ENCODE measurements at places on chromosomes 16 and 17.

DNA sequence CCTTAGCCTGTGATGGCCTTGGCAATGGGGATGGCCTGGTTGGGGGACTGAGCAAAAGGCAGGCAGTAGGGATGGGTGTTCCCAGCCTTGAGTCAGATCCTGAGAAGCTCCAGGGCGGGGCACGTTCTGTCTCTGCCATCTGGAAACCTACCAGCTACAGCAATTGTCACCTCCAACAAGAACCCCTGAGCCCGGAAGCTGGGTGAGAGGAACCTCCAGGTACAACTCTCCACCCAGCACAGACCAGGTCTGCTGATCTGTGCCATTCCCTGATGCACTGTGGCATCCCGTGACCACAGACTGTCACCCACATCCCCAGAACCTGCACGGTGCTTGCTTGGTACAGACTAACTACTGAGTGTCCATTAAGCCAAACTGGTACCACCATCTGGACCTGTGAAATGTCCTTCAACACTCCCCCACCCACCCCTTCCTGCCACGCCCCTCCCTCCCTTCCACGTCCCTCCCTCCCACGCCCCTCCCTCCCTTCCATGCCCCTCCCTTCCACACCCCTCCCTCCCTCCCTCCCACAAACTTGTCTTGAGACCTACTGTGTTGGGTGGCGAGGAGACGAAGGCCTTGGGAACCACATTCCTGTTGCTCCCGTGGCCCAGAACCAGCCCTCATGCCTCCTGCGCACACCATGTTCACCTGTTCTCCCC, 16.6 kb downstream of the MYO15B start:
- no peak for DNase-seq

DNA sequence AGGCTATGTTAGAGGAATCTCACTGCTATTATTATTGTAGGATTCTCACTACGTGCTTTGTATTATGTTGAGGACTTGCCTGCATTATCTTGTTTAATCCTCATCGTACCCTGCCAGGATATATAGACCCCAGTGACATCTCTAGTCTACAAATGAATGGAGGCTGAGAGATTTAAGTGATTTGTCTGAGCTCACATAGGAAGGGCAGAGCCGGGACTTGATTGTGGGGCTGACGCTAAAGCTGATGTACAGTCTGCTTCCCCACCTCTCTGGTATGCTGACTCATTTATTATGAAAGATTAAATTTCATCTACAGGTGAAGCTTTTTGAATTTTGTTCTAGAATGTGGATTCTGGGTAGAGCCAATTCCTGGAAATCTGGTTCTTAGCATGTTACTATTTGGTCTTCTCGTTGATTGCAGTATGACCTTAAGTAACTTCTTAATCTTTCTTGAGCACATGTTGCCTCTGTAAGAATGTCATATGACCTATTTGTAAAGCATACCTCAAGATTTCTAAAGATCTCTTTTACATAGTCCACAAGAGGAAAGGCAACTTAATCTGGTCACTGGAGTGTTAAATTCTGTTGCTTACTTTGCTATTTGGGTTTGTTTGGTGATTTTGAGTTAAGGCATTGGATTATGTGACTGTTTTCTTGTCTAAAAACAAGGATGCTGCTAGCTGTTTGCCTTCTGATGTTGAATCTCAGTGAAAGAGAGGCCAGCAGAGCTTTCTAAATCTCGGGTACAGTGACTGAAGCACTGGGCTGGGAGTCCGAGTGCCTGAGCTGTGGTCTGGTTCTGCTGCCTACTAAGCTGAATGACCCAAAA, 12.4 kb downstream of the METTL9 start:
- DNase-seq: no peak

GRCh38 chr17:28335959-28336871, 654 bp downstream of the TNFAIP1 start:
- no peak for DNase-seq

DNA sequence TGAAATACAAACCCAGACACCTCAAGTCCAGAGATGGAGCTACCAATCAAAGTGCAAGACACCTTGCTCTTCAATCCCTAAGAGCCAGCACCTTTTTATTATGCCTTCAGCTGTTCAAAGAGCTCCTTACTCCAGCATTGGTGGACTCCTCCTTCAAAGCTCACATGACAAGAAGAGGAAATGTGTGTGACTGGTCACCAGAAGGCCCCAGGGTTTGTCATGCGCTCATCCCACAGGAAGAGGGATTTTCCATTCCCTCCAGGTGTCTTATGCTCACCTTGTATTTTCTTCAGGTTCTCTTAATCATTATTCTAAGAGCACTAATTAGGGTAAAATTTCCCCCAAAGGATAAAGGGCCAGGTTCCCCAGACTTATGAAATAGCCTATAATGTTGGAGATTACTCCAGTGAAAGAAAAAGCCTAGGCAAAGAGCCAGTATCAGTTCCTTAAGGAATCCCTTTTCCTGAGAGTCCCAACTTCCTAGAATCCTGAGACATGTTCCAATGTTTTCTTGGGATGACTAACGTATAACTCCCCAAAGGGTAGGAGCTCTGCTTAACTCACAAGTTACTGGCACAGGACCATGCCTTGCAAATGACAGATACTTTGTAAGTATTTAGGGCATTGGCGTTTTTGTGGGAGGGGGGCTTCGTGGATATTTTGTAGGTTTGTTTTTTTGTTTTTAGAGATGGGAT, 56.9 kb upstream of the SOX9 start:
- no peak for DNase-seq

DNA sequence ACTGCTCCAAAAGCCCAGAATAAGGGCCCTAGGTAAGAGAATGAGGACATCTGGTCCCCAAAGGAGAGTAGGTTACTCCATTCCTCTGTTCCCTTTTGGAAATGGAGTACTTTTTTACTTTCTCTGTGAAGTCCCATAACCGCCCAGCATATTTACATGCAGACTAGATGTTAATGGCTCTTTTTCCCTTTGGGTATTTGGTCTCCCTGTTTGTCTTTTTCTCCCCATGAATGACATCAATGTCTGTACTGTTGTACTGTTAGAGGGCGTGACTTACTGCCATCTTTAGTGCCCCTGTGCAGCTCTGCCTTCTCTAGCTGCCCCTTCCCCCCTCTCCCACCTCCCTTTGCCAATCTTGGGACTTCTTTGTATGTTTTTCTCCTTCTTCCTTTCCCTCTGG, 19.0 kb downstream of the GPR179 start:
- no peak for DNase-seq

GRCh38 chr17:4738136-4739121, 1.2 kb upstream of the ZMYND15 start:
- no peak for DNase-seq

DNA sequence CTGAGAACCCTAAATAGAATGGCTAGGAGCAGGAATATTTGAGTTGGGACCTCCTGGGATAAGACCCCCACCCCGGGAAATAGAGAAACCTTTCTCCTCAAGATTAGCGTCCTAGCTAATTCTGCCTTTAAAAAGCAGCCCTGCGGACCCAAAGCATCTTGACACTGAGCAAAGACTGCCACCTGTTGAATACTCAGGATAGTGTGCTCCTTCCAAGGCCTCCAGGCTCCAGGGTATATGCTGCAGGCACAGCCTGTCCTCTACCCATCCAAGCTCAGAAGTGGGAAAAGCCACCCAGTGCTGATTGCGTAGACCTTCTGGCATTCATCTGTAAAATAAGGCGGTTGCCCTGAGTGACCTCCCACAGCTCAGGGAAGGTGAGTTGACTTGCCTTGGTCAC, 456.2 kb upstream of the DYNLRB2 start:
- no peak for DNase-seq

GRCh38 chr16:86667035-86667434, 88.7 kb downstream of the FOXL1 start:
- DNase-seq: no peak

DNA sequence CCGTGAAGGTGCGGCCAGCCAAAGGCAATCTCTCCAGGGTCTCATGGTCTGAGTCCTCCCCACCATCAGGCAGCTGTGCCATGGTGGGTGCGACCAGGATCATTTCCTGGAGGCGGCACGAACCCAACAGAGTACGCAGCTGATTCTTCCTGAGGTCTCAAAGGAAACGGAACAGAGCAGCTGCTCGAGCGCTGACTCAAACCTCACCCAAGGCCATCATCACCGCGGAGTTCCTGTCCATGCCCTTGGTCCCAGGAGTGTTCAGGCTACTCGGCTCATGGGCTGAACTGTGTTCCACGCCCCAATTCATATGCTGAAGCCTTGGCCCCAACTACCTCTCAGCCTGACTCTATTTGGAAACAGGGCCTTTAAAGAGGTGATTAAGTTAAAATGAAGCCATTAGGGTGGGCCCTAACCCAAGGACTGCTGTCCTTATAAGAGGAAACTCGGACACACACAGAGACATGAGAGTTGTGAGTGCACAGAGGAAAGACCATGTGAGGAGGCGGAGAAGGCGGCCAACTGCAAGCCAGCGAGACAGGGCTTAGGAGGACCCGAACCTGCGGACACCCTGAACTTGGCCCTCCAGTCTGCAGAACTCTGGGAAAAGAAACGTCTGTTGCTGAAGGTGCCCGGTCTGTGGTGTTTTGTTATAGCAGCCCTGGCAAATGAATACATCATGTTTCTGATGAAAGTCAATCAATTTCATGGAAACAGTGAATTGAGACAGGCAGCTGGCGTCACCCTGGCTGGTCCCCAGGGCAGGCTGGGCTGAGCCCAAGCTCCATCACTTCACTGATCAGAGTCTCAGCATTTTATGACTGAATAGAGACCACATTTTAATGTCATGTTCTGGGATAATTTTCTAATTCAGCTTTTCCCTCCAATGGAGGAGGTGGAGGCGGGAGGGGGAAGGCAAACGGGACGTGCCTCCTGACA, 13.7 kb downstream of the MXRA7 start:
- no peak for DNase-seq

DNA sequence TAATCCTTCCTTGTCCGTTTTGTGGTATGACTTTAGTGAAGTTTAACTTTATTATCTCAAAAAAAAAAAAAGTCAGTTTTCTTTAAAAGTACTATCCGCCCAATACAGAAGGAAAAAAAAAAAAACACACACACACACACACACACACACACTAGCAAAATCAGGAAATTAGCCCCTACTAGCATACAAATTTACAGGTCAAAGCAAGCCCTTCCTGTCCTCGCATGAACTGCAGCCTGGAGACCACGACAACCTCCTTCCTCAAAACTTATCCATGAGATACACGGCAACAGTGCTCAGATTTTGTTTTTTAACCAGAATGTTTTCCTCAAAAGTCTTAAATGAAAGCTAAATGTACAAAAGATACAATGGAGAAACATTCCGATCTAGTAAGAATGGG, 16.2 kb downstream of the NCOR1 start:
- no peak for DNase-seq

- DNase-seq: no peak
These were observed 5.0 kb downstream of the ABHD15 start for GRCh38 chr17:29561554-29562517.

GRCh38 chr16:29319726-29320125, 86.8 kb downstream of the NPIPB11 start:
- DNase-seq: no peak

GRCh38 chr16:50036426-50036825, 11.4 kb downstream of the CNEP1R1 start:
- DNase-seq: no peak

GRCh38 chr16:28876019-28876659, 2.1 kb upstream of the ATP2A1 start:
- DNase-seq: no peak

- DNase-seq: no peak
These were observed 200.6 kb downstream of the CPPED1 start for GRCh38 chr16:12602811-12603698.

DNA sequence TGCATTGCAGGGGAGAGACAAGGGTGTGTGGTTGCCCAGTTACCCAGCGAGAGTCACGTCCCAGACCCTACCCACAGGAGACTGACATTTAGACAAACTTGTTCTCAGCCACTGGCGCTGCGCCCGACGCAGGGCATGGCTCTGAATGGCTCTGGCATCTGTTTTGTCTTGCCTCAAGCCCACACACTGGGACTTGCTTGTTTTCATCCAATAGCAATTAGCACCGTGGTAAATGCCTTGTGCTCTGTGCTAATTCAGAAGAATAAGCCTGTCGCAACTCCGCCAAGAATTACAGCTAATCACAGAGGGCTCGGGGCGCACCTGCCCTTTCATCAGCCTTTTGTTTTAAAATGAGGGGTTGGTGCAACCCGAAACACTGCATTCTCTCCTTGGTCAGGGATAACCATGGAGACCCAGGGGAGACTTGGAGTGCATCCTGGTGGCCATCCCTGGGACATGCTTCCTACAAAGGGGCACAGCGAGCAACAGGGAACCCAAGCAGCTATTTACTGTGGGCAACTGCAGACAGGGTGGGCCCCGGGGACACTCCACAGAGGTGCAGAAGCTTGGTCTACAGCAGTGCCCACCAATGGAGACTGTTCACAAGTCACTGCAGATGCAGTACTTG, 220.6 kb upstream of the ZFHX3 start:
- no peak for DNase-seq

DNA sequence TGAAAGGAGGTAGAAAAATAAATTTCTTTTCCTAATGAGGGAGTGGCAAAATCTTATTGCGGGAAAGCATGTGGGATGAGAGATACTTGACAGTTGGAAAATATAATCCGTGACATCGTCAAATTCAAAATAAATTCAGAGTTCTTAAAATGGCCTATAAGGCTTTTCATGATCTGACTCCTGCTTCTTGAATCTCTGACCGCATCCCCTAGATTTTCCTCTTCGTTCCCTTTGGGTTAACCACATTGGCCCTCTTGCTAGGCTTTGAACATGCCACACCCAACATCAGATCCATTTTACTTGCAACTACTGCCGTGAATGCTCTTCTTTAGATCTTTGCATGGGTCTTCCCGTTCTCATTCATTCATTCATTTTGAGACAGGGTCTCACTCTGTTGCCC, 50.1 kb downstream of the NF1 start:
- DNase-seq: no peak

DNA sequence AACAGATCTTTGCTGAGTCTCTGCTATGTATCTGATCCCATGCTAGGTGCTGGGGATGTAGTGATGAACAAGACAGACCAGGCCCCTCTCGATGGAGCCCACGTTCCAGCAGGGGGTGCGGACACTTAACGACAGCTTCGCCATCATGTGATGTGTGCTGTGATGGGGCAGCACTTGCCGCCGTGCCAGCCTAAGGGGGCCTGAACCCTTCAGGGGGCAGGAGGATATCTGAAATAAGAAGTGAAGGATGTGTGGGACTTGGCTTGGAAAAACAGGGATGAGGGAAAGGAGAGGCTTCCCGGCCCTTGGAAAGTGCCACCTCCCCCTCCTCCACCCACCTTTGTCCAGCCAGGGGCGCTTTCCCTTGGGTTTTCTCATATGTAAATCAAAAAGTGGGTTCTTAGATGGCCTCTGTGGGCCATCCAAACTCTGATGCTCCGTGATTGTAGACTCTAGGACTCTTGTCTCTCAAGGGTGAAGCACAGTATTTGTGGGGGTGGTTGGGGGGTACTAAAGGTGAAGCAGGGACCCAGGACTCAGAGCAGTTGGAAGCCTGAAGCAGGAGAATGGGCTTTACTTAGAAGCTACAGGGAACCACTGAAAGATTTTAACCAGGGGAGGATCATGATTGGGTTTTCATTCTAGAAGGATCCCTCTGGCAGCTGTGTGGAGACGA, 4.0 kb upstream of the DLX3 start:
- no peak for DNase-seq

GRCh38 chr16:21600031-21600773, 825 bp downstream of the METTL9 start:
- no peak for DNase-seq

- DNase-seq: no peak
These were observed 32.7 kb downstream of the AP1G1 start for GRCh38 chr16:71775949-71776348.
